ENCODE measurements at places on chromosomes 4 and X.

DNA sequence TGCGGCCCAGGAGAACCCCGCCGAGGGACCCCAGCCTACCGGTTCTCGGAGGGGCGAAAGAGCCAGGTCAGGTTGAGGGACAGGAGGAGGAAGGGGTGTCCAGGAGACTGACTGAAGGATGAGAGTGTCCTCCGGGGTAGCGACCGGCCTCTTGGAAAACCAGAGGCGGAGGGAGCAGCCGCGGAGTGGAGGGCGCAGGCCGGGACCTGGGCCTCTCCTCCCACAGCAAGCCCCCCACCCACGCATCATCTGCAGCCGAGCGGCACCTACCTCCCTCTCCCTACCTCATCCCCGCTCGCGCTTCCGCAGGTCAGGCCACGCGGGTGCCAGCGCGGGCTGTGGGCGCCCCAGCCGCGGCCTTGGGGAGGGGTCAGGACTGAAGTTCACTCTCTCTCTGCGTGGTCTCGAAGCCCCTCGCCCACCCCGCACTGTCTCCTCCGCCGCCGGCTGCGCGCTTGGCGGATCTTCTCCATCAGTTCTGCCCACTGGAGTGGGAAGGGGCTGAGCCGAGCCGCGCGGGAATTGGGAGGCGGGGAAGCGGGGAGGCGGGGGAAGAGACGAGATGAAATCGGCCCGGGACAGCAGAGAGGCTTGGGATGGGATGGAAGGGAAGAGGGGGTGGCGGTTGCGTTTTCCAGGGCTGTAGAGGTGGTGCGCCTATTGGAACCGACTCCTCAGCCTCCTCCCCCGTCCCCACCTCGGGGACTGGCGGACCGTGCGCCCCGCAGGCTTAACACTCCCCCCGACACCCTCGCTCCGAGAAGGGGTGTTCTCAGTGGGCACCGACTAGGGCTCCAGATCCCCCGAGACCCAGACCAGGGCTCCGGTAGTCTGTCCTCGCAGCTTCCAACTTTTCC lies 1.8 kb downstream of the NLGN4X start:
- peak; percentile 17 for DNase-seq

DNA sequence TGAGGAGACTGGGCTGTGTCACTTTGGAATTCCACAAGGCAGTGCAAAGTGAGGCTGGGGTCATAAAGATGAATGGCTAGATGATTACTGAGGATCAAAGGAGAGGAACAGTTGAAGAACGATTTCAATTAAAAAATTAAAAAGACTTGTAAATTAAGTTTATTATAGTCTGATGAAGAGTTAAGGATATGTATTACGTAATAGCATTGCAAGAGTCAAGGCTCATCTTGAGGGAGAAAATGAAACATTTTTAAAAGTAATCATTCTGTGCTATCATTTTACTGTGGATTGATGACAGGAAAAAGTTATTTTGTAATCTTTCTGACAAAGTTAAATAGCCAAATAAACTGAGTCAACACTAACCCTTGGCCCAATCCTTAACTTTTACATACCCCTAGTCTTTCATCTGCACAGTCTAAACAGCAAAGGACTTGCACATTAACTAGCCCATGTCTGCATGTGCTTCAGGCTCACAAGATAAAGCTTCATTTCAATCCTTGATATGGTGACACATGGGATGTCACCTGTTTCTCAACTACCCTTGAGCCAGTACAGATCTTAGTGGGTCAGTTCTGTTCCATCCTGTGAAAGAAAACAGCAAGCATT lies 465.5 kb upstream of the CTSO start:
- DNase-seq = no peak

DNA sequence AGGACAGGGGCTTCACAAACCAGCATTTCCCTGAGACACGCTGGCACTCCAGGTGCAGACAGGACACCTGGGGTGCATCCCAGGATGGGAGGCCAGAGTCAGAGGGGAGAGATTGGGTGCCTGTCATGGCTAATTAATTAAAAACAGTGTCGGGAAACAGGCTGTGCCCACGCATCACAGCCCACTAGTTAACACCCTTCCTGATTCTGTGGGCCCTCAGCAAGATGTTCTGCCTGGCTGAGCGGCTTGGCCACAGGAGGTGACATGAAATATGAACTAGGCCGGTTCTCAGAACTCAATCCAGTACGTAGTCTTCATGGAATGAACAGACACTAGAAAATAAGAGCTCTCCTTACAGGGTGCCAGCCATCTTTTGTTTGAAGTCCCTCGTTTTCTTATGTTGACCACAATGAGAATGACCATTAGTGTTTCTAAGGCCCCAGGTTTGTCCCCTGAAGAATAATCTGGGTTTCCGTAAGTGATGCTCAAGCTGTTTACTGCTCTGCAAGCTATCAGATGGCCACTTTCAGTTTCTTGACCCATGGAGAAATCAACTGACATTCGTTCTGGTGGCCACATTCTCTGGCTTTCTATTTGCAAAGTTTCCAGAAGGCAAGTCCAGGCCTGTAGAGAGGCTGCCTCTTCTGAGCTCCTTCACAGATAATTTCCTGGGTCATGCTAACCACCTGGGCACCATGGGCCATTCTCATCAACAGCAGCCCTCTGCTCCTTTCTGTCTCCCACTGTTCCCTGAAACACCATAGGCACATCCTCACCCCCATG lies 72.3 kb downstream of the SLC34A2 start:
- DNase-seq = no peak

- DNase-seq = no peak
Observed at GRCh38 chr4:6022607-6023288, 4.5 kb upstream of the C4orf50 start.

GRCh38 chr4:82584931-82585330 lies 23.1 kb upstream of the TMEM150C start:
- no peak for DNase-seq

- no peak for DNase-seq
Observed at GRCh38 chr4:55183926-55184599, 58.7 kb upstream of the KDR start.

DNA sequence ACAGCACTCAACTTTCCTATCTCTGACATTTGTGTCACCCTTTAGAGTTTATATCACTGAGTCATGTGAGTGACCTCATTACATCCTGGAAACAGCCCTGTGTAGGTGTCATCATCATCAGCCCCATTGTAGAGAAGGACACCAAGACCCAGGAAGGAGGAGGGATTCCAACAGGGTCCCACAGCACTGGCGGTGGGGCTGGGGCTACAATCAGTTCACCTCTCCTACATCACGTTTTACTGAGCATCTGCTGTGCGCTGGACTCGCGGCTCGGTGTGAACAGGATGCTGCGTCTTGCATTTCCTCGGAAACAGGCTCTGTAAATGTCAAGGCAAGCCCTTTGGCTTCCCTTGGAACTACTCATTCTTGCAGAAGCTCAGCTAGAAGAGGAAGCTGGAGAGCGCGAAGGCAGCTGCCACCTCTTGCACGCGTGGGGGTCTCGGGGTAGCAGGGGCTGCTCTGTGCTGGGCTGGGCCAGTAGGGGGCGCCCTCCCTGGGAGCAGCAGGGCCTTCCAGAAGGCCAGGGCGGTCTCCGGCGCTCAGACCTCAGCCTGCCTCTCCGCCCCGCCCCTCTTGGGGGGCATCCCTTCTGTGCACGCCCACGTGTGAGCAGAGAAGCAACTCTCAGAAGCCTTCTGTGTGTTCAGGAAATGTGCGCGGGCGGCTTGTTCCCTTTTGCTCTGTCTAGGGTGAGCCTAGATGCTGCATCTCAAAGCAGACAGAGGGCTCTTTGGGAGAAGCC lies 29.0 kb downstream of the REELD1 start:
- no peak for DNase-seq

- DNase-seq = no peak
Observed at GRCh38 chrX:134000260-134001245, 15.2 kb upstream of the GPC3 start.

DNA sequence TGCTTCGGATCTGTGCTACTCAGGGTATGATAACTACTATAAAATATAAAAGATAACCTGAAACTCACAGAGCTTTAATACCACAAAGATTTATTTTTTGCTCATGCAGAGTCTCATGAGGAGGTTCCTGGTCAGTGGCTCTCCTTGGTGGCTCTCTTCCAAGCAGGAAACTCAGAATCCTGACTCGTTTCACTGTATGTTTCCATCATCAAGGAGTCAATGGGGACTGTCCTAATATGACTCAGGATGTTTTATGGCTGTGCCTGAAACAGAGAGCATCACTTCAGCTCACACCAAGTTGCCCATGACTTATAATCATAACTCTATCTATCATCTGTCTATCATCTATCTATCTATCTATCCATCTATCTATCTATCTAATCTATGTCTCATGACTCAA lies 620.8 kb upstream of the NR3C2 start:
- DNase-seq = no peak

DNA sequence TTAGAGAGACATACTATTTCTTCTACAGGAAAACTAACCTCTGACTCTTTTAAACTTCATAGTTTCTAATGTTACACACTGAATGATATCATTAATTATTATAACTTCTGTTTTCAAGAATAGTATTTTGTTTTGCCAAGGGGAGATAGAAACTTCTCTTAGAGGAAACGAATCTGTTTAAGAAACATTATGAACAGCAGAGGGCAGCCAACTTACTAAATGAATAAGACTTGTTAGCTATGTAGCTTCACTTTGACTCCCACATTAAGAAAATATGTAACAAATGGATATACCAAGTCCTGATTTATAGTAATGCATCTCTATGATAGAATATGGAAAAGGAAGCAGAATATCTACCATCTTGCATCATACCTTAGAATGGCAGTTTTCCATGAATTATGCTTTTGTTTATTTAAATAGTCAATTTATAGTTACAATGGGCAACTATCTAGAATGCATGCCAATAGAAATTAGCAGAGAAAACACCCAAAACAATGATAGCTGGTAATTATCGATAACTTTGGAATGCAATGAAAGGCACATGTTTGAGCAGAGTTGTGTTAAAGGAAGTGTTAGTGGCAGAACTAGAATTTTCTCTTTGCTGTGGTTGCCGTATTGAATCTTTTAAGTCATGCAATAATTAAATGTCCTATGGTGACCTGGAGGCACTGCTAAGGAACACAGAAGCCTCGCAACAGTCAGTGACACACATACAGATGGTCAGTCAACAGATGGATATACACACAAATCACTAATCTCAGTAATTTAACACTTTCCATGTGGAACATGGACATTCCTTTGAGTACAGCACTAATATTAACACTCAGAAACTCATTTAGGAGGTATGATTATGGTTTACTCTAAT lies 105.7 kb upstream of the PDLIM3 start:
- peak; percentile 51 for DNase-seq

DNA sequence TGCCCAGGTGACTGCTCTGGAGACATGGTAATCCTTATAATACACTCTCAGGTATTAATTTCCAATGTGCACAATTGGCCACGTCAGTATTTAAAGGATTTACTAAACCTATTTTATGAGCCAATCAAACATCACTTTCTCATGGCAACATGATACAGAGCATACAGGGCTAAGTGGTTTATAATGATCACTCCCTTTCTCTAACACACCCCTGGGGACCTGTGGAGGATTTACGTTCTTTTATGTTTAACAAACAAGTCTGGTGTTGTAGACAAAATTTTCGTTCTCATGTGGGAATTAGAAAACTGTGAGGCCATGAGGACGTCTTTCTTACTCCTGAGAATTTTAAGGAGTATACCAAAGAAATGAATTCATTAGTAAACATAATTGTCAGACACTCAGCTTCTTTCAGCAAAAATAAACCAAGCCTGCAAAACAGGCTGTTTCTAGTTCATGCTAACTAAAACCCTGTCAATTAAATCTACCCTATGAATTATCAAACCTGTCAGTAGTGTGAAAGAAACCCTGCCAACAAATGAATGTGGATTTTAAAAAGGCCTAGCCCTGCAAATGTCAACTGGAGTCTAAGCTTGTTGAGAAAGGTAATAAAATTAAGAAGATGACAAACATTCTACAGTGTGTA lies 155.8 kb downstream of the PDGFC start:
- no peak for DNase-seq

GRCh38 chr4:138576684-138577083 lies 334.5 kb upstream of the SLC7A11 start:
- no peak for DNase-seq

GRCh38 chr4:153645183-153645582 lies 38.9 kb upstream of the TLR2 start:
- DNase-seq = no peak

DNA sequence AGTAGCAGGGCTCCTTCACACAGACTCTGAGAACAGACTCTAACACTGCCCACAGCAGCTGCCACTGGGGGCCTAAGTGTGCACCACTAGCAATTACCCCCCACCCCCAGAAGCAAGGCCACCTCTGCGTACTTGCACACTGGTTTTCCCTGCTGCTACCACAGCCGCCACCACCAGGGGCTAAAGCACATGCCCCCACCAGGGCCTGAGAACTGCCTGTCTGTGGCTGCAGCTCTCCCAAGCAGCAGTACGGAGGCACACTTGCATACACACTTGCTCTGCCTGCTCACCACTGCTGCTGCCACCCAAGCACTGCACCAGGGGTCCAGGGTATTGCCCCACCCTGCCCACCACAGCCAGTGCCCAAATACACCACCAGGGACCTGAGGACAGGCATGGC lies 59.6 kb downstream of the SCML2 start:
- no peak for DNase-seq

GRCh38 chrX:124127496-124127895 lies 166.0 kb downstream of the STAG2 start:
- no peak for DNase-seq

GRCh38 chrX:103153661-103154060 lies 60.7 kb upstream of the NXF3 start:
- DNase-seq = no peak

GRCh38 chr4:111941957-111942356 lies 203.3 kb upstream of the FAM241A start:
- no peak for DNase-seq
